Naive thymus-derived CD4-positive, alpha-beta T cell (primary cell): ENCODE measurements at places on chromosomes 16 and 17.

DNA sequence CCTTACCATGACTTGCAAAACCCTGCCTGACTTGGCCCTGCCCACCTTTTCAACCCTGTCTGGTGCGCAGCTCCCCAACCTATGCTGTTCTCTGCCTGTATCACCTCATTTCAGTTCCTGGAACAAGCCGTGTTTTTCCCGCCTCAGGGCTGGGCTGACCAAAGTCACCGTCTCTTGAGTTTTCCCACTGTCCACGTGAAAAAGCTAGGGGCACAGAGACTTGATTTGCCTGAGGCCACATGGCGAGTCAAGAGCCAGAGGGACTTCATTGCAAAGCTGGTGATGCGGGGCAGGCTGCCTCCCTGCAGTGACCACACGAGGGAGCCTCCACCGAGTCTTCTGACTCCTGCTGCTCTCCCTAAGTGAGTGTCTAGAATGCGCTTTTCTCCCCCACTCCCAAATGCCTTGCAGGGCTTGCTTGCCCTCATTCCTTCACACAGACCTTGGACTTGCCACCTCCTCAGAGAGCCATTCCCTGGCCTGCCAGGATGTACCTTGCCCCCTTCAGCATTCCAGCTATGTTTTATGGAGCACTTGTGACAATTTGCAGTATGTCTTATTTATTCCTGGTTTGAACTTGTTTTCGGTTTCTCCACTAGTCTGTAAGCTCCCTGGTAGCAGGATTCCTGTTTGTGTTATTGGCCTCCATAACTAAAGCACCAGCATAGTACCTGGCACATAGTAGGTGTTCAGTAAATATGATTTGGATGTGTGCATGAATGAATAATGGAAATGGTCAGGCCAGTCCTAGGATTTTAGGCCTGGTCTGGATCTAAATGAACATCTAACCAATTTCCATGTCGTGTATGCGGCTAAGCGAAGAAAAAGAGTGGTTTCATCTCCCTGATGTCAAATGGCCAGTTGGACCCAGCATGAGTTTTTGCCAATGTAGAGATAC, 252.3 kb downstream of the SNX29 start:
- no peak for DNase-seq

GRCh38 chr17:66950886-66951604, 13.5 kb upstream of the CACNG4 start:
- no peak for DNase-seq

- DNase-seq: no peak
Measured at GRCh38 chr16:86772671-86773353, 194.5 kb downstream of the FOXL1 start.

GRCh38 chr16:278863-279366, 1.5 kb upstream of the ARHGDIG start:
- peak; percentile 60 for DNase-seq

DNA sequence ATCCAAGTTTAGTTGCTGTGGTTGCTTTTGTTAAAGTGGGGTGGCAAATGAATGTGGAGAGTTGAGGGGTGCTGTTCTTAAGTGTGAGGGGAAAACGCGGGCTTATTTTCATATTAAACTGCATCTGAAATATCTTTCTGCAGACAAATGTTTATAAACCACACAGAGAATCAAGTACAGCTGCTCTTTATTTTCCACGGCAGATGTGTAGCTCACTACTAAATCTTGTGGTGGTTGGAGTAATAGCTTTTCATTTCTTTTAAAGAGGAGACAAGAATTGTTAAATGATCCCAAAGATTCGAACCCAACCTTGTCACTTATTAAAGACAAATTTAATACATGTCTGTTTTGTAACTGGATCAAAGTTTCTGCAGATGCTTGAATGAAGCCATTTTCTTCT, 2.1 kb downstream of the CLTC start:
- no peak for DNase-seq

DNA sequence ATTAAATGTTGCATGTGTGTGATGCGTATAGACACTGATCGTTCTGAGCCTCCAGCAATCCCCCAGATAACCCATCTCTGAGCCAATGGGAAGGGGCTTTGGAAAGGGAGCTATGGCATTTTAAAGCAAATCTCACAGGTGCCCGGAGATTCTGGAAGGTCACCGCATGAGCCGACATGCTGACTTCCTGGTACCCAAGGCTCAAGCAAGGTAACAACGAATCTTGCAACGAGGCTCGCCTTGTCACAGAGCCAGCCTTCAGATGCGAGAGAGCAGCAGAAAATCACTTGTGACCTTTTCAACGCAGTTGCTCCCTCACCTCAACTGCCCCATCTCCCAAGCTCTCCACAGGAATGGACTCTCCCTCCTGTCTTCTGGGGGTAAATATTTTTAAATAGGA, 154.8 kb upstream of the CDH5 start:
- no peak for DNase-seq

GRCh38 chr17:17417718-17418181, 59.0 kb upstream of the MED9 start:
- DNase-seq: no peak

DNA sequence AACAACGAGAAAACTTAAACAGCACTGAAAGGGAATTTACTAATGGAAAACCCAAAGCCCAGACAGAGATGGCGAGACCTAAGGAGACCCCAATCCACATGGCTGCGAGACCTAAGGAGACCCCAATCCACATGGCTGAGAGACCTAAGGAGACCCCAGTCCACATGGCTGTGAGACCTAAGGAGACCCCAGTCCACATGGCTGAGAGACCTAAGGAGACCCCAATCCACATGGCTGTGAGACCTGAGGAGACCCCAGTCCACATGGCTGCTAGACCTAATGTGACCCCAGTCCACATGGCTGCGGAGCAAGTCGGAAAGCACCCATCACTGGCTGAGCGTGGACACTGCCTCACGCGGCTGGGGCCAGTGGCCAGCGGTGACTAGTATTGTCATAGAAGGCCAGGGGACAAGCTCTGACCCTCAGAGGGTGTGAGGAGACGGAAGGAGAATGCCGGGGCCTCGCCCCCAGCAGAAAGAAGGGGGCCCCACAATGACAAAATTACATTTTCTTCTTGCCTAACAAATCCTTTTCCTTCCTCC, 241.8 kb downstream of the C16orf95 start:
- no peak for DNase-seq

DNA sequence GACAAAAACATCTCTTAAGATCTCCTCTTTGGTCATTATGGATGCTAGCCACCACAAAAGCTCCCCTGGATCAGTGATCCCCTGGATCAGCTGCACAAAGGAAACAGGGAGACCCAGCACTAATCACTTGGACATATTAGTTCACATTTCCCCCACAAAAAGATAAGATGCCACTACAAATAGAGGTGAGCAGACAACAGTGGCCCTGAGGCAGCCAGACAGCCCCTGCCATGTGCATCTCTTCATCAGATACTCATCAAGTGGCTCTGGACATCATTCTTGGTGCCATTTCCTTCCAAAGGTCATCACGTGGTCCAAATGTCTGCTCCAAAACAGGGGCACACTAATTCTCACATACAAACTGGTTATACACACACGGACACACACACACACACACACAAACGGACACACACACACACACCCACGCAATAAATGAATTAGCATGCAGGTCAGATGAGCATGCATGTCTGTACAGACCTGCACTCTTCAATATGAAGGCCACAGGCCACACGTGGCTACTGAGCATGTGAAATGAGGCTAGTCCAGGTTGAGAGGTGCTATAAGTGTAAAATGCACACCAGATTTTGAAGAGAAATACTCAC, 4.1 kb downstream of the USP36 start:
- no peak for DNase-seq

GRCh38 chr17:39709998-39710964, 10.4 kb downstream of the ERBB2 start:
- DNase-seq: no peak

- DNase-seq: no peak
Measured at GRCh38 chr16:75760018-75760519, 33.8 kb upstream of the CPHXL start.

DNA sequence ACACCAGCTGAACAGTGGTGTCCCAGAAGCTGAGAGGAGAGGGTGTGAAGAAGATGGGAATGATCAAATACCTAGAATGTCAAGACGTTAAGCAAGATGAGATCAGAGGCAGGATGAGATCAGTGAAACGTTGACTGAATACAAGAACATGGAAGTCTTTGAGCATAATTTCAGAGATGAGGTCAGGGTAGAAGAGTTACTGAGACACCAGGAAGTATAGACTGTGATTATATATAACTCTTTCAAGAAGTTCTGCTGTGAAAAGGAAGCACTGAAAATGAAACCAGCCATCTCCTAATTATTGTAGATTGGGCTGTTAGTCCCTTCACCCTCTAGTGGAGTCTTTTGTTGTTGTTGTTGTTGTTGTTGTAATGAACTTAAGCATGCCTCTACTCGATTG, 9.1 kb downstream of the SHCBP1 start:
- no peak for DNase-seq

DNA sequence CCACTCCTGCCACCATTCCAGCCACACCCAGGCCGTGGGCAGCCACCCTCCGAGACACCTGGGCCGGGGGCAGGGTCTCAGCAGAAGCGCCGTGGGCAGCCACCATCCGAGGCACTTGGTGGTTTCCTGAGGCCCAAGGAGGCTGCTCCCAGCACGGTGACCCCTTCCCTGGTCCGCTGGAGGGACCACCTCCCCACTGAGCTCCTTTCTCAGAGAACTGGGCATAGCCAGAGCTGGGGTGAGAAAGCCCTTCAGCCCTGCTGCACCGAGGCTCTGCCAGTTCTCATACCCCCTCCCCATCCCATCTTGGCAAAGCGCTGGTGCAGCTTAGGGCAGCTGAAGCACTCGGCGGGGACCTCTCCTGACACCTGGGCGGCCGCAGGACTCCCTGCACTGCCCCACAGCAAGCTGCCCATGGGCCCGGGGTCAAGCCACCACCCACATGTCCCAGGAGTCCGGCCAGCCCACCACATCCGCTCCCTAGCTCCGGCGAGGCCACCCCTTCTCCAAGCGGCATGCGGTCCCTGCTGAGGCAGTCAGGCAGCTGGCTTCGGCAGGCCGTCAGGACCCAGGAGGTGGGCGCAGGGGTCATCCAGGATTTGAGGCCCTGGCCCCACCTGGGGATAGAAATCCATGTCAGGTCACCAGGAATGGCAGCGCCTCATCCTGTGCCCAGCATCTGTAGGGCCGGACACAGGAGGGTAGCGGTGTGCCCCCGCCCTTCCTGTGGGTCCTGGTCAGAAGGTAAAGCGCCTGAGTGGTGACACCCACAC, 1.3 kb upstream of the CYBA start:
- no peak for DNase-seq

GRCh38 chr16:80623376-80623775, 82.6 kb downstream of the DYNLRB2 start:
- no peak for DNase-seq

- peak; percentile 68 for DNase-seq
Measured at GRCh38 chr17:63445571-63445953, 544 bp downstream of the CYB561 start.

DNA sequence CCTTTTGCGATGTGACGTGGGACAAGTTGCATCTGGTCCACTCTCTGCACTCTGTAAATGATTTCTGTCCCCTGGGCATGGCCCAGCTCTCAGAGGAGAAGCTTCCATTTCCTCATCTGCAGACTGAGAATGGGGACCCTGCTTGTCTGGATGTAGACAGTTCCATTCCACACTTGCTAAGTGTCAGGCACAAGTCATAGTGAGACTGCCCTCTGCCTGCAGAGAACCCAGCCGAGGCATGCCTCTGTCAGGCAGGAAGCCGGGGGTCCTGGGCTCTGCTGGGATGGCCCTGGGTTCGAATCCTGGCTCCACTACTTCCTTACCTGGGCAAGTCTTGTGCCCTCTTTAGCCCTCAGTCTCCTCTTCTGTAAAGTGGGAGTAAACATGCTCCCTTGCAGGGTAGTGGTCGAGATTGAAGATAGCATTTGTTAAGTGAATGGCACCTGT, 4.1 kb downstream of the MAP2K3 start:
- DNase-seq: no peak

DNA sequence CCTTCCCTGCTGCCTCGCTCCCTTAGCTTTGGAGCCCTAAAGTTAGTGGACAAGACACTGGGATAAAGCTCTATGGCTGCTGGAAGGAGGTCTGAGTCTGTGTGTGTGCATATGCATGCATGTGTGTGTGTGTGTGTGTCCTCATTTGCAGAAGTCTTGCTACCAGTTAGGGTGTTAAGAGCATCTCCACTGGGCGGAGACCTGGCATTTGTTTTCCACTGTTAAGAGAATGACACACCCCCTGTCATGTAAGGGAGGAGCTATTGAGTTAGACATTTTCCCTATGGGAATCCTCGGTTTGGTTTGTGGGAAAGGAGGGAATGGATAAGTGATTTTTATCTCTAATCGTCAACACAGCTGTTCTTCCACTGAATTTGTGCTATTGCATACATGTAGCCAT, 24.8 kb upstream of the ARHGAP23 start:
- no peak for DNase-seq

DNA sequence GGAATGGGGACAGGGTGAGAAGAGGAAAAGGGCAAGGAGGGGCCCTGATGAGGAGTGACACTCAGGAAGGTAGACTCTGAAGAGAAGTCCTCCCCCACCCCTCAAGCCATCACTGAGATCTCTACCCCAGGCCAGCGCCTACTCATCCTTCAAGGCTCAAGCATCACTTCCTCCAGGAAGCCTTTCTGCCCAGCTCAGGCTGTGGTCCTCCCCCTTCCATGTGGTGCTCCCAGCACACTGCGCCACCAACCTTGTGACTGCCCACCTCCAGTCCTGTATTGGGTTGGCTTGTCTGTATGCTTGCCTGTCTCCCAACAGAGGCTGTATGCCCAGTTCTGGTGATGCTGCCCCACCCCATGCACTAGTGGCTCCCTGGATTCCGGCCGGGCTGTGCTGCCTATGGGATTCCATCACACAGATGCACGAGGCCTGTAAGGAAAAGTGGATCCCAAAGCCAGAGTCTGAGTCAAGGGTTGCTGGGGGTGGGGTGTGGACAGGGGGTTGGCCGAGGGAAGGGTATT, 19.8 kb upstream of the ZFP90 start:
- no peak for DNase-seq

GRCh38 chr16:35730251-35730650, 2270.8 kb downstream of the TP53TG3F start:
- no peak for DNase-seq

DNA sequence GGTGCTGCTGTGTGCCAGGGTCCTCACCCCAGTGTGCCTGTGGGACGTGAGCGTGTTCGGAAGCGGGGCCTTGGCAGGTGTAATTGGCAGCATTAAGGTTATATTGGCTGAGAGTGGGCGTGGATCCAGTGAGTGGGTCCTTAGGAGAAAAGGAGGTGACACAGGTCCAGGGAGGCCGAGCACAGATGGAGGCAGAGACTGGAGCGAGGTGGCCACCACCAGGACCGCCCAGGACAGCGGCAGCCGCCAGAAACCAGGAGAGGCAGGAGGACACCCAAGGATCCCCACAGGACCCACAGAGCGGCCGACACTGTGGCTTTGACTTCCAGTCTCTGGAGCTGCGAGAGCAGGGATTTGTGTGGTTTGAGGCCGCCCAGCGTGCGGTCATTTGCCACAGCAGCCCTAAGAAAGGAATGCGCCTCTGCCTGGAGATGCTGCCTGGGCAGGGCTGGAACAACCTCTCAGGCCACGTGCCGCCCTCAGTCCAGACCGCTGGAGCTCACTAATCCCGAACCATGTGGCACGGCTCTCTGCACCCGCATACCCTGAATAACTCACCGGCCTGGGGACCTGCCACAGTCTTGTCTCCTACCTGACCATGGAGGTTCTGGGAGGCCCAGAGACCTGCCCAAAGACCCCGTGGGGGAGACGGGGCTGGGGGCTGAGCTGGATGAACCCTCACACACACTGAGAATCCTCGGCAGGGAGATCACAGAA, 45.4 kb downstream of the SOX8 start:
- DNase-seq: no peak
